Adipocyte (in vitro differentiated cells): ENCODE measurements at places on chromosomes 1 and 21.

DNA sequence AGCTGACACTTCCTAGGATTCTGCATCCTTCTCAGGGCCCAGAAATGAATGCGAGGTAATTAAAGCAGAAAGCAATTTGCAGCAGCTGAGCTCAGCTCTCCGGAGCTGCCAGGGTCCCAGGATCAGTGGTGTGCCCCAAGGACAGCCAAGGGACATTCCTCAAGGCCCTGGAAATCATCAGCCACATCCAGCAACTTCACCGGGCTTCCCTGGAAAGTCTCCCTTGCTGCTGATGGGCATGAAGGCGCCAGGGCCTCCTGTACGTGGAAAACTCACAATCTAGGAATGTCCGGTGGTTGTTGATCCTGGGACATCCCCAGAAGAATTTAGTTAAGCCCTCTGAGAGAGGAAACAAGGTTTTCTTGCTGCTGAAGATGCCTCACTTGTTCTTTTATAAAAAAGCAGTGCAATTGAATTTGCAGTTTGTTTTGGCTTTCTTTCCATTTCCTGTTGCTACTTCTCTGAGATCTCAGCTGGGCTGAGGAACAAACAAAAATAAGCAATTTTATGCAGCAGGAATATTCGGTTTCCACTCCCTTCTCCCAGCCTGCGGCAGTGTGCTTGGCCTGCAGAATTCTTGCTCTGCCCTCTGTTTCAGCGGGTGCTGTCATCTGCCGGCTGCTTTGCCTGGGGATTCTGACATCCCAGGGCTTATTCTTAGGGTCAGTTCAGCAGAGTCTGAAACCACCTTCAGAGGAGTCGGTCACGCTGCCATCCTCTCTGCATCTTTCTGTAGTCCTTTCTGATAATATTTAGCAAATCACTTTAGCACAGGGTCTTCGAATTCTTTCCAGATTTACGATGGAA is 85.9 kb downstream of the TCP10L start:
- peak; percentile 69 for DNase-seq

GRCh38 chr21:41851090-41851790 is 27.9 kb downstream of the PRDM15 start:
- no peak for DNase-seq

DNA sequence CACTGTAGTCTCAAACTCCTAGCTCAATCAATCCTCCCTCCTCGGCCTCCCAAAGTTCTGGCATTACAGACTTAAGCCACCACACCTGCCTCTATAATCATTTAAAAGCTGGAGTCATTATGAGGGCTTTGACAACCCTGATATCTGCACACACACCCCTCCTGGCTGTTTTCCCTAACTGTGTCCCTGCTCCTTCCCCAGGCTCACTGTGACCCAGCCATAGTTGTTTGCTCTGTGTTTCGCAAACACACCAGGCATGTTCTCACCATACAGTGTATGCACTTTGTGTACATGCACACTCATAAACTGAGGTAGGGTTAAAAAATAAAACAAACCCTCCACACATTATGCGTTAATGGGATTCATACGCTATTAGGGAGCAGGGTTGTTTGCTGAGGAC is 21.8 kb upstream of the IL20 start:
- DNase-seq: no peak

DNA sequence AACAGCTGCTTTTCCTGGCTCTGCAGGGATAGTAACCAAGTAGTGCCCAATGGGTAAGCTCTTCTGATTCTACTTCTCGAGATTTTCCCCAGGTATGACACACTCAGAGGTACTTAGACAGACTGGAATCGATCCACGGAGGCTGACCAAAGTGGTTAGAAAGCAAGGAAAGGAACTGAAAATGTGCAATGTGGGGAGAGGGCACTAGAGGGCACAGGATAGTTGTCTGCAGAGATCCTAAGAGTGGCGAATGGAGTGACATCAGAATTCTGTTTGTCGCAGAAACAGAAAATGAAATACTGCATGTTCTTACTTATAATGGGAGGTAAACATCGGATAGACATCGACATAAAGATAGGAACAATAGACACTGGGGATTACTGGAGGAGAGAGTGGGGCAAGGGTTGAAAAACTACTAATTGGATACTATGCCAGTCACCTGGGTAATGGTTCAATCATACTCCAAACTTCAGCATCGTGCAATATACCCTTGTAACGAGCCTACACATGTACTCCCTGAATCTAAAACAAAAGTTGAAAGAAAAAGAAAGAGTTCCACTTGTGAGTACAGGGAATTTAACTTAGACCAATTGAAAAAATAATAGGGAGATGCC is 23.3 kb downstream of the CYP2J2 start:
- DNase-seq: no peak

- peak; percentile 92 for DNase-seq
Measured at GRCh38 chr1:151196292-151196800, 2.0 kb upstream of the PIP5K1A start.

- peak; percentile 81 for DNase-seq
Measured at GRCh38 chr1:68116643-68117235, 66.3 kb upstream of the DIRAS3 start.

- DNase-seq: no peak
Measured at GRCh38 chr1:93749487-93749886, 67.8 kb upstream of the BCAR3 start.

DNA sequence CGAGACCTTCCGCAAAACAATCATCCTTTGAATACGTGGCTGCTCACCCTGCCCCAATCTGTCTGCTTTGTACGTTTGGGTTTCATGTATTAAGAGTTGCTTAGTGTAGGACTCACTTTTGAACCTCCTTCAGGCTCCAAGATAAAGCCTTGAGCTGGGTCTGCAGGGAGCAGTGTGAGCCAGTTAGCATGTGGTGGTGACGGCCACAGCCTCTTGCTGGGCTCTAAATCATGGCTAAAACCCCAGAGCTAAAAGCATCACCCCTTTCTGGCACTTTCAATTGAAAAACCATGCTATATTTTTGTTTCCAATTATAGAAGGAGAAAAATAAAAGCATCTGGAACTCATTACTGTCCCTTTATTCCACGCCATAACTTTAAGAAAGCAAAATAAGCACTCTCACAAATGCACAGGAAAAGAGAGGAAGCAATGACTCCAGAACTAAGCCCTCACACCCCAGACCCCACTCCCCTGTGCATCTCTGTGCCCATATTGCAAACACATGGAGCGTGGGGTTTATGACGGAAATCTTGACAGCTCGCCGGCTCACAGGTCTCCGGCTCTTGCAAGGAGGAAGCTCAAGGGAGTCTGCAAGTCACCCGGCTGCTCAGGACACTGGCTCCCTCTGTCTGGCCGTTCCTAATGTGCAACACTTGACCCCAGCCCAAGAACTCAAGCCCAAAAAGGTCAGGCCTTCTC is 135.5 kb downstream of the MIS18A start:
- DNase-seq: peak; percentile 60

DNA sequence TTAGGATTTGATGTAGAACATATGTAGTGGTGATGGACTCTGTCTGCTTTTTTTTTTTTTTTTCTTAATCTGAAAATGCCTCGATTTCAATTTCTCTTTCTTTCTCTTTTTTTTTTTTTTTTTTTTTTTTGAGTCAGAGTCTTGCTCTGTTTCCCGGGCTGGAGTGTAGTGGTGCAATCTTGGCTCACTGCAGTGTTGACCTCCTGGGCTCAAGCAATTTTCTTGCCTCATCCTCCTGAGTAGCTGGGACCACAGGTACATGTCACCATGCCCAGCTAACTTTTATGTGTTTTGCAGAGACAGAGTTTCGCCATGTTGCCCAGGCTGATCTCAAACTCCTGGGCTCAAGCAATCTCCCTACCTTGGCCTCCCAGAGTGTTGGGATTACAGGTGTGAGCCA is 17.4 kb downstream of the MAST2 start:
- no peak for DNase-seq

DNA sequence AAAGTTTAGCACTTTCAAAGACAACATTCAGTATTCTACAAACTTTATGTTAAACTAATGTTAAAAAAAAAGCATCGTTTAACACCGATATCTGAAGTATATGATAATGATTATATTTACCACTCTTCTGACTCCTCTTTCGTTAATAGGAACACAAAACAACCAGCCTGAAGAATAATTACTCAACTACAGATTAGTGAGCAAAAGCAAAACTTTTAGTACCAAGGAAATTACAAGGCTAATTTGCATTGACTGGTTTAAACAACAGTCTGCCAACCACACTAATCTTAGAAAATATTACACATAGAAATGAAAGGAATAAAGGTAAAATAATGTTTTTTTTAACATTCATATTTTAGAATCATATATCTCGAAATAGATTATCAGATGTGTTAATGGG is 500.7 kb downstream of the LMO4 start:
- no peak for DNase-seq

DNA sequence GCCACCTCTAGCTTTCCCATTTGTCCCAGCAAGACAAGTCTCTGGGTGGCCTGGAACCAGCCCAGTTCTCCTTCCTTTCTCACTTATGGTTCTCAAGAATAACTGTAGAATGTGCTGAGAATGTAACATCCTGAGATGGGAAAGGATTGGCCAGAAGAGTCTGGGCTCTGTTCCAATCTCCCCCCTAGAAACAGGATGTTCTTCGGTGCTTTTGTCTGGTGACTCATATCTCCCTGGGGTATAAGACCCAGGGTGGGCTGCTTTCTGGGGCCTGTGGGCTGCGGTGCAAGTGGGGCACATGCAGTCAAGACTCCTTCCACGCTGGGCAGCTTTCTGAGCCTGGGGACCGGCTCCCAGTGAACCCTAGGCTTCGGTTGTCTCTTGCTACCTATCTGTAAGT is 251.2 kb upstream of the POU3F1 start:
- no peak for DNase-seq

DNA sequence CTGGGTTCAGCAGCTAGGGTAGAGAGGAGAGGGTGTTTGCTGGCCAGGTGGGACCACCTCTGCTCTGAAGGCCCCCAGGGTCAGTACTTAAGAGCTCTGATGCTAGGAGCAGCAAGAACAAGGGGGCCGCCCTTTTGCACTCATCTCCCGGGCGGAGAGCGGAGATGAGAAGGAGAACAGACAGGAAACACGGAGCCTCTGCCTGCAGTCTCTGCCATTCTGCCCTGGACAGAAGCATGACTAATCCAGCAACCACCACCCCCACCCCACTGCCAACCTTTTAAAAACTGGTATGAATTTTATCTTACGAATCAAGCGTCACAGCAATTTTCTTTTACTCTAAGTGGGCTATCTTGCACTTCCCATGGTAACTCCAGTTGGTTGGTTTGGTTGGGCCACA is 34.5 kb downstream of the PARP1 start:
- DNase-seq: no peak

- no peak for DNase-seq
Measured at GRCh38 chr1:100506217-100506616, 31.7 kb upstream of the GPR88 start.

GRCh38 chr1:176603696-176604095 is 140.7 kb downstream of the PAPPA2 start:
- no peak for DNase-seq

- no peak for DNase-seq
Measured at GRCh38 chr21:34115160-34115559, 41.8 kb downstream of the MRPS6 start.

DNA sequence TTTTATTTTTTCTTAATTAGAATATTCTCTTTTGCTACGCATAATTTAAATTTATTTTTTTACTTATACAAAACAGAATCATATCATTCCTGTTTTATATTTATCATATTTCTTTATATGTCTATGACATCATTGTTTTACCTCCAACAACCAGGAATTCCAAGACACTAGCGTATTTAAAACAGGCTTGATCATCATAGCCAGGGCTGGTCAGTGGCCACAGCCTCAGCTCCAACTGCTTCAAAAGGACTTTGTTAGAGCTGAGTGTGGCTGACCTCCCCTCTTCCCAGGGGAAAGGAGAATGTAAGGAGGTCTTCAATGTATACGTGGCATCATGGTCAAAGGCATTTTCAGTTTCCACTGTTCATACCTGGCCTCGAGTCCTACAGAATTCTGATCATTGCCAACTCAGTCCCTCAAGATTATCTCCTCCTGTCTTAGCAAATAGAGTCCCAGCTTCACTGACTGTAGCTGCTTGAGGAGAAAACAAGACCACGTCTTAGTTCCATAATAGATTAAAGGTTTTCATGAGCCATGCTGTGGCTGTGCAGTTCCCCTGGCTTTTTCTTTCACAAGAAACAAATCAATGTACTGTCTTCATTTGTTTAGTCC is 444.0 kb downstream of the PTPRC start:
- DNase-seq: no peak

- DNase-seq: no peak
Measured at GRCh38 chr1:232259333-232259732, 370.6 kb downstream of the SIPA1L2 start.

DNA sequence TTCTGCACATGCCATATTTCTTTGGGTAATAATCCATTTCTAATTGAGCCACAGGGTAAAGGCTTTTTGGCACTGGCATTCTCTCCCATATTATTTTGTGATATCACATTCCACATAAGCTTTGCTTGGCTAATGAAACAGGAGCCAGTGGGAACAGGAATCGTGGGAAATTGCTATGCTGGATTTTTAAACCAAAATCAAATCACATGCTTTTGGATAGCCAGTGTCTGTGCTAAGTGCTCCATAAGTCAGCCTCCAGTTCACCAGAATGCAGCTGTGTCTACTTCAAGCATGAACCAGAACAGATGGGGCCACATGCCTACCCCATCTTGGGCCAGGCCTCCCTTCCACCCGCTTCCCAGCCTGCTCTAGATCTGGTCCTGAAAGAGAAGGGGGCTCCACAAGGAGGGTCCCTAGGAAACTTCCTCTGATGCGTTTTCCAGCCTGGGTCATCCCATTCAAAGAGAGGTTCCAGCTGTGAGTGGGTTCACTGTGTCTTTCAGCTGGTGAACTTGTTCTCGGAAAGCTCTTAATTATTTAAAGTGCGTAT is 131.2 kb upstream of the COA6 start:
- DNase-seq: no peak

- DNase-seq: peak; percentile 57
Measured at GRCh38 chr1:155324717-155325602, 4.3 kb downstream of the RUSC1 start.

DNA sequence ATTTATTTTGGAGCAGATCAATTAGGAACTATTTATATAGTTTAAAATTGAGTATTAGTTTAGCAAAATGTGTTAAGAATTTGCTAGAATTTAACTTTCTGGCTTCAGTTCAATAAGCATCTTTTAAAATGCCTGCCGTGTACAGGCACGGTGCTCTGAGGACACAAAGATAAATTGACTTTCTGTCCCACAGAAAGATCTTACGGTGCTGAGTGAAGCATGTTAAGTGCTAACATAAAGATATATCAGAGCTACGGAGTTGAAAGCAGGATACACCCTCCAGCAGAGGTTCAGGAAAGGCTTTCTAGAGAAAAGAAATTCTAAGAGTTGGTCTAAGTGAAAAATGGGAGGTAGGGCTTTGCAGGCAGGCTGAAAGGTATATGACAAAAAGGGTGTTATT is 305.4 kb downstream of the GRIK1 start:
- DNase-seq: no peak

DNA sequence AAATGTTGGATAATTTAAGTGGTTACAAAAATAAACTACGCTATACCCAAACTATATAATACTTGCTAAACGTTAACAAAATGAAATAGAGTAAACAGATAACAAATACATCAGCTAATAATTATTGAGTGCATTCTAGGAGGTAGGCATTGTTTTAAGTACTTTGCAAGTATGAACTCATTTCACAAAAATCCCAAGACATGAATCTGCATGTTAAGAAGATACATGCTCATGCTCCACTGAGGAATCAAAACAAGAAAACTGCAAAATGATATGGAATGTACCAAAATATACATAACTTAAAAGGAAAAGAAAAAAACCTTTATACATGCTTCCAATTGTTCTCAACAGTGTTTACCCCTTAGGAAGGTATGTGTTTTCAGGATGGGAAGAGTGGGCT is 2.5 kb downstream of the FRRS1 start:
- DNase-seq: peak; percentile 40

- peak; percentile 82 for DNase-seq
Measured at GRCh38 chr1:78619803-78620579, at the start of gene IFI44L. IFI44L (plus strand) TSS chr1:78620448; CDS start chr1:78627916, 7,468 bp downstream.
